T-cell (primary cell): ENCODE measurements at places on chromosomes 12 and 14.

DNA sequence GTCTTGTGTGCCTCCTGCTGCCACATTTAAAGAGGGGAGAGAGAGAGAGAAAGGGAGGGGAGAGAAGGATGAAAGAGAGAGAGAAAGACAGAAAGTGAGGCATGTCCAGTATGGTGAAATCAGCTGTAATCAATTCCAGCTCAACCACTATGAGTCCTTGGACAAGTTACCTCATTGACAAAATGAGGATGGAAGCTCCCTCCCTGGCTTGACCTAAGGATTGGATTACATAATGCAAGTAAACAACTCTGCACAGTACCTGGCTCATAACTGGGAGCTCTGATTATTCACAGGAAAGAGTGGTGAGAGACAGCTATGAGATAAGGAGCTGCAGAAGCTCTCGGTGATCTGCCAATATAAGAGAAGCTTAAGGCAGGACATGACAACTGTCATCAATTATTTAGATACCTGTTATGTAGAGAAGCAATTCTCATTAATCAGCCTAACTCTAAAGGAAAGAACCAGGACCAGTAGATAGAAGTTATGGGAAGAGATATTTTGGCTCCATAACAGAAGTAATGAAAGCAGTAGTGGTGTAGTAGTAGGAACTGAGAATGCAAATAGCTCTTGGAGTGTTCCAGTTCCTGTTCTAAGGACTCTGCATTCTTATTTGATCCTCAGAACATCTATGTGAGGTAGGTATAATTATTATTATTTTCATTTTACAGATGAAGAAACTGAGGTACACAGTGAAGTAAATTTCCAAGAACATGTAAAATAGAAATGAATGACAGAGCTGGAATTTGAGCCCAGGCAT is 791.6 kb downstream of the DIO2 start:
- no peak for DNase-seq

DNA sequence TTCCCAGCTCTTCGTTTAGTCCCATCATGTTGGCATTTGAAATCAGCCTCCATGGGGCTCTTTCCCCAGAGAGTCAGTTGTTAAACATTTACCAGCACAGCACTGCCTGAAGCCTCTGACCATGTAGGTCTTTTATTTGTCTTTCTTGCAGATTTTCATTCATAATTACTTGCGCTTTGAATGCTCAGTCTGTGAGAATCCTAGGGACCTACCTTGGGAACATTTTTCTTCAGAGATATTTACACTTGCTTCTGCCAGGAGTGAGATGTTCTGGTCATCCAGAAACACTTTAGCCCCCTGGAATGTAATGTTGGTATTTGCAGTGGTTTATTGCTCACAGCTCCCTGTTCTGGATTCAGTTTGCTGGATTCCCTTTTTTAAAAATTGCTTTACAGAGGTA is 41.7 kb downstream of the RPH3A start:
- DNase-seq, result no peak

- DNase-seq, result no peak
These were observed 305.5 kb downstream of the AEBP2 start for GRCh38 chr12:19744705-19745218.

GRCh38 chr12:111046896-111047295 is 126.5 kb upstream of the MYL2 start:
- DNase-seq, result no peak

GRCh38 chr14:81981307-81981675 is 447.6 kb upstream of the SEL1L start:
- no peak for DNase-seq

- no peak for DNase-seq
These were observed 35.7 kb downstream of the SSH1 start for GRCh38 chr12:108821407-108822397.

DNA sequence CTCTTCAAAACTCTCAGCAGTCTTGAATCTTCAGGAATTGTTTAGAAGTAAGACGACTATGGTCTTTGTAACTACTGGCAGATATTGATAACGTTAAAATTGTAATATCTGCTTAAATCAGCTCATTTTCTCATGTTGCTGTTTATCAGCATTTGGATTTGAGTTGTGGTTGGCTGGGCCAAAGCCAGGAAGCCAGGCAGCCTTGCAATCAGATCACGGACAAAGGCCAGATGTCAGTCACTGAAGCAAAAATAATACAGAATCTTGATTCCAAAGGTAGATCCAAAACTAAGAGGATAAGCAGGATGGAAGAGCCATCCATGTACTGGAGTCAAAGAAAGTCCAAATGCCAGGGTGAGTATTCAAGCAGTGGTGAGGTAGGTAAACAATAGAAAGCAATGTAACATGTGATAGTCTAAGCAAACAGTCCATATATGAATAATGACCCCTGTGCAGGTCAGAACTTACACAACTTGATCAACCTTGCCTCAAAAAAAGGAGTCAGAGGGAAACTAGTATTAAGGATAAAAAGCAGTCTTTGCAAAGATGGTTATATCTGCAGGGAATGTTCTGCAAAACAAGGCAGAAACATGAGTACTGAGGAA is 95.8 kb upstream of the RAP1B start:
- DNase-seq, result no peak

- peak; percentile 23 for DNase-seq
These were observed 22.7 kb upstream of the TEX22 start for GRCh38 chr14:105375635-105376057.

- DNase-seq, result no peak
These were observed 21.4 kb downstream of the SLC6A13 start for GRCh38 chr12:241266-241665.

- DNase-seq, result no peak
These were observed 428.3 kb downstream of the TMTC2 start for GRCh38 chr12:83114966-83115365.

- DNase-seq, result no peak
These were observed 189.7 kb downstream of the PCNX1 start for GRCh38 chr14:71096947-71097346.

- no peak for DNase-seq
These were observed 10.5 kb upstream of the OAS2 start for GRCh38 chr12:112967858-112968257.

DNA sequence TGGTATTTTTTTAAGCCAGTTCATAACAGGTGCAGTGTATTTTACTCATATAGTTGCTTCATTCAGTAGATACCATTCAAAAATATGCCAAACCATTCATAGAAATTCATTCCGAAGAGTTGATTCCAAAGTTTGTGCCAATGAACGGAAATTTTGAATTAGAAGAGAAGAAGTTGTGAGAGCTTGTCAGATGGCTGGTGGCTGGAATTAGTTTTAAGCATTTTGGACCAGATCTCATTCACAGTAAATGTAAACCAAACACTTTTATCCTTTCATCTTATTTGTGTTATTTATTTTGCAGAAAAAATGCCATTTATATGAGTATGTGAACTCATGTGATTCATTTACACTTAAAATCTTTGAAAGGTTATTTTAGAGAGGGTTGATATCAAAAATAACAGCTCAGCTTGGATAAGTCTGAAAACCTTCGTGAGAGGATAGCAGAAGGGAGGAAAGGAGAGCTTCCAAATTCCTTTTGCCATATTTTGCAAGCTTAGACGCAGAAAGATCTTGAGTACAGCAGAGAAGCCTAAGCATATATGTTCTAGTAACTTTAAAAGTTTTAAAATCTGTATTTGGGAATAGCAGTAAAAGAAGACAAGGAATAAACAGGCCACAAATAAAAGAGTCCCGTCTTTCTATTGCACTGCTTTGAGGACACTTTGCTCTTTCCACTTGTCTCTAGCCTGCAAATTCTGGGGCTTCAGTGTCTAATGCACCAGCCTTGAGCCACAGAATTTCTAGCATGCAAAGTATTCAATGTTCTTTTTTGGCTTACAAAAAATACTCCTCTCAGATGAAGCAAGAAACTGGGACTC is 253.6 kb upstream of the FLRT2 start:
- DNase-seq, result no peak

GRCh38 chr12:80745851-80746505 is 29.3 kb downstream of the MYF5 start:
- DNase-seq, result no peak

DNA sequence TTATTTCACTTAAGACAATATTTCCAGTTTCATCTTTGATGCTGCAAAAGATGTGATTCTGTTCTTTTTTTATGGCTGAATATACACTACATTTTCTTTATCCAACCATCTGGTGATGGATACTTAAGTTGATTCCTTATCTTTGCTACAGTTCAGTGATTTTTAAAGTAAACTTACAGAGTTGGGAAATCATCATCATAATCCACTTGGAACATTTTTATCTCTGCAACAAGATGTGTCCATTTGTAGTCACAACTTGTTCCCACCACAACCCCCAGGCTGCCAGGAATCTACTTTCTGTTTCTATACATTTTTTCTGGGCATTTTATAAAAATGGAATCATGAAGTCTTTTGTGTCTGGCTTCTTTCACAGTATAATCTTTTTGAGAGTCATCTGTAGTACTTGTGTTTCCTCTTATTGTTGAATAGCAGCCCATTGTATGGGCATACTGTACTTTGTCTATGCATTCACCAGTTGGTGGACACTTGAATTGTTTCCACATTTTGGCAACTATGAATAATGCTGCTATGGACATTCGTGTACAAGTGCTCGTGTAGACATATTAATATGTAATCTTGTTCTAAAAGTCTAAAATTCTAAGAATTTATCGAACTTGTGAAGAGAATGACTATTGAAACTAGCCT is 212.5 kb upstream of the DDHD1 start:
- DNase-seq, result no peak

DNA sequence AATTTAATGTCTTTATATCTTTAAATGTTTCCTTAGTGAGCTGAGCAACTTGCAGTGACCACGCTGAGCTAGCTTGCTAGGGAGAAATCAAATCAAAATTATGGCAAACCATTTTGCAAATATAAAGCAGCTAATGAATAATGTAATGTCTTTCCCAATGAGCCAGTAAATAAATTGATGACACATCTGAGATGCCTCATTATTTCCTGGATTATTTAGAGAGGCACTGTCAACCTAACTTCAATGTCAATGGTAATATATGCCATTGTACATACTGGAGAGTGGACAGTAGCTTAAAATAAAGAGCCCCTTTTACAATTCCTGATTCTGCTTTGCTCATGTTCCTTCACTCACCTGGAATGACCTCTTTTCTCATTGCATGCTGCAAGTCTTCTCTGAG is 182.6 kb downstream of the PHLDA1 start:
- no peak for DNase-seq

DNA sequence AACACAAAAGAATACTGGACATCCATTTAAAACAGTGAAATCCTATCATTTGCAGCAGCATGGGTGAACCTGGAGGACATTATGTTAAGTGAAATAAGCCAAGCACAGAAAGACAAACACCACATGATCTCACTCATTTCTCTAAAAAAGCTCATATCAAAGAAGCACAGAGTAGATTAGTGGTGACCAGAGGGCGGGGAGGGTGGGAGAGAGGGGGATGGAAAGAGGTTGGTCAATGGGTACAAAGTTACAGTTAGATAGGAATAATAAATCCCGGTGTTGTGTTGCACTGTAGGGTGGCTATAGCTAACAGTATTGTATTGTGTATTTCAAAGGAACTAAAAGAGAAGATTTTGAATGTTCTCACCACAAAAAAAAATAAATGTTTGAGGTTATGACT is 52.4 kb downstream of the DUSP6 start:
- no peak for DNase-seq

GRCh38 chr12:64269161-64269560 is 47.1 kb upstream of the KICS2 start:
- DNase-seq, result no peak

- DNase-seq, result no peak
These were observed 166.6 kb downstream of the TTC7B start for GRCh38 chr14:90649557-90650135.

DNA sequence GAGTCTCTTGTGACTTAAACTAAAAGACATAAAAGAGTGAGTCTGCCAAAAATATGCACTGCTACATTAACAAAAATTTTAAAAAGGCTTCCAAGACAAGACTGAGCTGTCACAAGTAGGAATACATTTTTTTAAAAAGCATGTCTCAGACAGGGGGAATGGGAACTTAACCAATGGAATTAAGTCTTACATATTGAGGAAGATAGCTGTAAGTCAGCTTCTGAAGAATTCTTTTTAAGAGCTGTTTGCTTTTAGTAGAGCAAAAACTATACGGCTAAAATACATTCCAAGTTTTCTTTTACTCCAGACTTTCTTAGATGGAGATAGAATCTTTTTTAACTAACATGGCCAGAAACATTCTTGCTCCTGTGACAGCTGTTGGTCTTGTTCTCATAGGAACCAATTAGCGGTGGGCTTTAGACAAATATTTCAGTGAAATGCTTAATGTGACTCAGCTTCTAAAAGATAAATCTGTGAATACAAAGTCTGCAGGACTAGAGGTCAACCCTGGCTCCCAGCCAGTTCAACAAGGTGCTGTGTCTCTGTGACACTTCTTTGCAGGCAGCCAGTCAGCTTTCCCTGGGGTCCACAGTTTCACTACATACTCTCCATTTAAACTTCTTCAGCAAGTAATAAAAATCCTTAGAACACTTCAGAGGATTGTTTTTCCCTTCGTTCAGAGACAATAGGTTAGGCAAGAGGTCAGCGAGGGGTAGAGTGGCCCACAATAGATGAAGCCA is 187.6 kb downstream of the NAV3 start:
- no peak for DNase-seq

- DNase-seq, result no peak
These were observed 20.6 kb downstream of the FAM186A start for GRCh38 chr12:50375802-50376201.

DNA sequence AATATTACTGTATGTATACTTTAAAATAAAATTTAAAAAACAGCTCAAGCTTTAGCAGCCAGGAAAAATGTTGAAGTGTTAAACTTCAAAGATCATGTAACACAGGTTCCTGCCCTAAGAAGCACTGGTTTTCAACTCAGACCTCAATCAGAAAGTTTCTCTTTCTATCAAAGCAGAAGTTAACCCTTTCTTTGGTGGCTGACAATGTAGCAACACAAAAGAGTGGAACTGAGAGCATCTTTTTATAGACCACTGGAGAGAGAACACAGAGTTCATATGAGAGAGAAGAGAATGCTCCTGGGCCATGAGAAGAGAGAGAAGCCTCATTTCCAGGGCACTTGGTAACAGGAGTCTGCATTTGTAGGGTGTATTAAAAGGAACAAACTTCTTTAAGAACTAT is 42.2 kb upstream of the KTN1 start:
- no peak for DNase-seq

DNA sequence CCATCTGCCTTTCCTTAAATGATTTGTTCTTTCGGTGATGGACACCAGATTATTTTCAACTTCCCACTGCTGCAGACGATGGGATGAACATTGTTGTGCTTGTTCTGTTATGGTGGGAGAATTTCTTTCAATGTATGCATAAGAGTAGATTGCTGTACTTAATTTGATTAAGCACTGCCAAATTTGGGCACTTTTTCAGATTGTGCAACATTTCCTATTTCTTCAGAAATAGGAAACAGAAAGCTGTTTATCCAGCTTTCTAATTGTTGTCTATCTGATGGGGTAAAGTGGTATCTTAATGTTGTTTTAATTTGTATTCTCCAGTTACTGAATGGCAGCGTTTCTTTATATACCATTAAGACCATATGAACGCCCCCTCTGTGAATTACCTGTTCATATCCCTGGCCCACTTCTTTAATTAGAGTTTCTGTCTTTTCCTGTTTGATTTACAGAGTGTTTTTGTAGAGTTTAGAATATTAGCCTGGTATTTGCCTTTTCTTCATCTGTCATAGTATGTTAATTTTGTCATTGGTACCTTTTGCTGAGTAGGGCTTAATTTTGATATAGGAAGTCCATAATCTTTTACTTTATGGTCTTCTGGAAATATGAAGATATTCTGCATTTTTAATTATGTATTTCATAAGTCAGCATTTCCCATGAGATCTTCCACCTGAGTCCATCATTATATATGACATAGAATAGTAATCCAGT is 59.6 kb downstream of the DIP2B start:
- DNase-seq, result no peak
